ENCODE measurements at places on chromosomes 5 and 9.

DNA sequence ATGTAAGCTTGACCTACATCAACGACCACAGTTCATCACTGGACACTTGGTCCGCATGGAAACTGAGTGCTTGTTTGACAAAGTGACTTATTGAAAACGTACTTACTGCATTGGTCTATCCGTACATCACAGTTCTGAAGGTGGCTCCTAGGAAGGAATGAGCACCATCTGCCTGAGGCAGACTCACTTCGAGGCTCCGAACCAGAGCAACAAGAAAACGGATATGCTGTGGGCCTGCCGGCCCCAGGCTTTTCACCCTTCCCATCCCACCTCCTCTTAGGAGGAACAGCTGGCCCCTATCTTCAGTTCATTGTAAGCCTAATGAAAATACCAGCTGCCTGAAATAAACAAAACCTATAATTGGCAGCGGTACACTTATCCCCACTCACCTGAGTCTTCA lies 67.2 kb upstream of the TSLP start:
- DNase-seq, result no peak

DNA sequence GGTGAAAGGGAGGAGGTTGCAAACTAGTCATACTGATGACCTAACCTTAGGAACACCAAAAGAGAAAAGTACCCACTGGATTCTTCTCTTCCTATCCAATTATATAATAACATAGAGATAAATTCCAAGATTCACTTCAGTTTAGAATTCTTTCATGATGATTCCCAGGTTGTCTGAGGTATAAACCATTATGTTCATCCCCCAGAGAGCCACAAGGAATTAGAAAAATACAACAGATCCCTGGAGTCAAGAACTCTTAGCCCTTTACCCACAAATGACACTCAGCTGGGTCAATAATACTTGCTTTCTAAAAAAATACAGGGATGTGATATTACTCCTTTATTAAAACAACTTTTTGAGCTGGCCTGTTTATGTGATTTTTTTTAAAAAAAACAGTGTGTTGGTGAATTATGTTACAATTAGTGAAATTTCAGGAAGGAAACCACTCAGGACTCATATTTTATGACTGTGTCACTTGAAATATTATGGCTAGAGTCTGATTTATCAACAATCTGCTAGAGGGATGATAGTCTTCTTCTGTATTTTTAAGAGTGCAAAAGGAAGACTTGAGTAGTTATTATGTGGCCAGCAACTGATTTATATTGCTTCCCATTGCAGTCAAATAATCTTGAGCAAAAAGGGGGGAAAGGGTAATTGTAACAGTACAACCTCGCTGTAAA lies 338.2 kb downstream of the NFIB start:
- DNase-seq, result no peak

DNA sequence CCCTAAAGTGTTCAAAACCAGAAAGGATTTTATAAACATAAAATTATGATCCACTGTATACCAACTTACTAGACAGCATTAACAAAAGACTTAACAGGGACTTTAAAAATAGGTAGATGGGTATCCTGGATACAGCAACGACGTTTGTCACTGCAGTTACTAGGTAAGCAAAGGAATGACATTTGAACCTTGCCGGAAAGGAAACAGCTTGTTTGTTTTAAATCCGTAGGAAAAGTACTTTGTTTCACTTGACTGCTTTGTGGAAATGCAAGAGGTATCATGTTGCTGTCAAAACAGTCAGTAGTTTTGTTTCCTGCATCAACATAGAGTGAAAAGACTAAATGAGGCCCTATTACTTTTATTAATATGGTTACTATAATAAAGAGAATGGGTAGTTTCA lies 122.9 kb downstream of the CDC42SE2 start:
- no peak for DNase-seq

DNA sequence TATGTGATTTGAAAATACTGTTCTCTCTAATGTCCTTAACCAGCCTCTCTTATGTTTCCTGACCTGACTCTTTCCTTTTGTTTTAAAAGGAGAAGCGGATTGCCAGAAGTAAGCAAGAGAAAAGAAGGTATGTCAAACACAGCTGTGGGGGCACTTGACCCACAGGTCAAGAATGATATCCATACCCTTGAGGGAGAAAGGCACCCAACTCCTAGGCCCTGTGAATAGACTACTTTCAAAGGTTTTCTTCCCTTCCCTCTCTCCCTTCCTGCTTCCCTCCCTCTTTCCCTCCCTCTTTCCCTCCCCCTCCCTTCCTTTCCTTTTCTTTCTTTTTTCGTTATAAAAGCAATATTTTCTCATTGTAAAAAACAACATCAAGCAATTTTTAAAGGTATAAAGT lies 306.8 kb downstream of the TRPM3 start:
- no peak for DNase-seq

DNA sequence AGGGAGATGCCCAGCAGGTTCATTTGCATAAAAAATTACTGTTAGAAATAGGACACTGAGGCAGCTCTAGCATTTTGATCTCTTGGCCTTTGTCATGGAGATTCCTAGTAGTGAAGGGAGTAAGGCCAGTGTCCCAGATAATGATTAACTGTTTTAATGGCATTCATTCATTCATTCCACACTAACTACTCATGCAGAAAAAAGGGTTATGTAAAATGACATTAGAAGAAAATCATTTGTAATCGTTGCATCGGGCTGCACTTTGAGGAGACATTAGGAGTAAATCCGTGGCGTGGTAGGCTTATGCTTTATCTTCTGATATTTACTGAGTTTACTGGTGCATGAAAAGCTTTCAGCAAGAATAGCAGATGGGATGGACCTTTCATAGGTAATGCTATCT lies 82.6 kb upstream of the GRHPR start:
- DNase-seq, result no peak

GRCh38 chr9:2043243-2043642 lies 28.1 kb downstream of the SMARCA2 start:
- DNase-seq, result no peak

DNA sequence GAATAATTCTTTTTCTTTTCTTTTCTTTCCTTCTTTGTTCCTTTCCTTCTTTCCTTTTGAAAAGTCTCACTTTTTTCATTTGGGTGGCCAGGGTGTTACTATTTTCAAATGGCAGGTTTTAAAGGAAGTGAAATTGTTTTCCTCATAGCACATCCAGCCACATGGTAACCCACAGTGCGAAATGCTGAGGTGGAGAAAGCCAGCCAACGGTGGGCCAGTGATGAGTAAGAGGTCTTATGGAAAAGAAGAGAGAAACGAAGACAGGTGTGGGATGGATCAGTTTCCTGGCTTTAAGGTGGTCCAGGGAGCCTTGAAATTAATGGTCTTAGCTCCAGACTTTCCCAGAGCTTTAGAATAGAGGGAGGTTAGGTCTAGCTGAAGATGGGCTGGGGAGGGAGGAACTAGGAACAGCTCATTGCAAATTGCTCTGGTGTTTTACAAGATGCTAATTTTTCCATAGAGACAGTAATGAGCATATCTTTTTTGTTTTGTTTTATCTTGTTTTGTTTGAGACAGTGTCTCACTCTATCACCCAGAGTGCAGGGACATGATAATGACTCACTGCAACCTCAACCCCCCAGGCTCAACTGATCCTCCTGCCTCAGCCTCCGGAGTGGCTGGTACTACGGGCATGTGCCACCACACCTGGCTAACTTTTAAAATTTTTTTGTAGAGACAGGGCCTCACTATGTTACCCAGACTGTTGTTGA lies 17.8 kb downstream of the ITK start:
- no peak for DNase-seq

- peak; percentile 22 for DNase-seq
These were observed 73.4 kb downstream of the FBN2 start for GRCh38 chr5:128464596-128464995.

- DNase-seq, result no peak
These were observed 262.5 kb downstream of the NFIB start for GRCh38 chr9:14051419-14051818.

- no peak for DNase-seq
These were observed 5.5 kb downstream of the EXOSC2 start for GRCh38 chr9:130699047-130699446.

DNA sequence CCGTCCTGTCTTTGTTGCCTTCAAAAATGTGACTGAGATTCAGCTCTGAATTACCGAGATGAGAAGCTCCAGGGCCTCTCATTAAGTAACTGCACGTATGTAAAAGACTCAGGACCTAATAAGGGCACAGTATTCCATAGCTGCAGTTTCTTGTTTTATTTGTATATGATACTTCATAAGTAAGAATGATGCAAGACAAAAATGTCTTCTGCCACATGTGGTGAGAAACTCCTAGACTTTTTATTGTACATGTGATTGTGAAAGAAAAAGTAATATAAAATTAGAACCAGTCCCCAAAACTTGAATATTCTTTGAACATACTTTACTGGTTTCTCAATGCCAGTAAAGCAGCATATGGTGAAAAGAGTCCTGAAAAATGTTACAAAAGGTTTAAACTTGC lies 110.1 kb upstream of the OTULINL start:
- peak; percentile 74 for DNase-seq

- no peak for DNase-seq
These were observed 19.8 kb downstream of the C5orf22 start for GRCh38 chr5:31551878-31552277.

DNA sequence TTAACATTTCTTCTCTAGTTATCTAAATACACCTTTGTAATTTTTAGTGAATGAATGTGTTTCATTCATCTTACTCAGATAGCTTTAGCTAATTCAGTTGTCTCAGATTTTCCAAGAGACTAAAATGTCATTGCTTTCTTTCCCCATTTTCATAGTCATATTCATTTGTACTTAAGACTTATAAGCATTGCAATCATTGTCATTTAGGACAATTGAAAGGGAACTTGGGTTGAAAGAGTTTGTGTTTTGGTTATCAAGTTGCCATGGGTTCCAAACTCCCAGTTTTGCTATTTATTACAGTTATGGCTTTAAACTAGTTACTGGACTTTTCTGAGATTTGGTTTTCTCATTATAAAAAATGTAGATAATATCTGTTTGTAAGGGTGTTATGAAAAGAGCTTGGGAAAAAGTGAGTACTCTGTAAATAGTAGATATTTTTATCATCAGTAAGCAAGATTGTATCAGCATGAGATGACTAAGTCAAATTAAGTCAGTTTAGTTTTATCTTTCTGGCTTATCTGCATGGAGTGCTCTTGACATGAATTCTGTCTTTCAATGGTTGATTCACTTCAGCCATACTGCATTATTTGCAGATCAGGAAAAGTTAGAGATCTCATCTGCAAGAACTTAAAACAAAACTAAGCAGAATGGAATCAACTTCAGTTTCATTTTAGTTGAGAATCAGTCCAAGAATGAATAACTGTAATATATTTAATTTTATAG lies 107.5 kb downstream of the PBX3 start:
- DNase-seq, result no peak

DNA sequence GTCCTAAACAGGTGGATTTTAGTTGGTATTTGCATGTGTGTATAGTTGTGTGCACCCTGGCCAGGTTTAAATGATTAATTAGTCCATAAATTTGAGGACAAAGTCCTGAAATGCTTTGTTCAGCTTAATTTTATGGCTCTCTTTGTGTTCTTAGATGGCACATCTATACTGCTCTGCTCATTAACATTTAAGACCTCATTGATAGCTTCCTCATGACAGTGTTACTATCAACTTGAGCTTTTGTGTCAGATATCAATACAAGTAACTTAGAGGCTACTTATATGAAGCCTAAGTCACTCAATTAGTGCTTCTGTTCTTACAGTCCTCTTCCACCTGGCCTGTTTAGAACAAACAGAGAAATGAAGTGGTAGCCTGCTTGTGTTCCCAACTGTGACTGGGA lies 240.9 kb downstream of the TRPM3 start:
- no peak for DNase-seq

- DNase-seq, result no peak
These were observed 328.9 kb downstream of the PJA2 start for GRCh38 chr5:109080896-109081295.

DNA sequence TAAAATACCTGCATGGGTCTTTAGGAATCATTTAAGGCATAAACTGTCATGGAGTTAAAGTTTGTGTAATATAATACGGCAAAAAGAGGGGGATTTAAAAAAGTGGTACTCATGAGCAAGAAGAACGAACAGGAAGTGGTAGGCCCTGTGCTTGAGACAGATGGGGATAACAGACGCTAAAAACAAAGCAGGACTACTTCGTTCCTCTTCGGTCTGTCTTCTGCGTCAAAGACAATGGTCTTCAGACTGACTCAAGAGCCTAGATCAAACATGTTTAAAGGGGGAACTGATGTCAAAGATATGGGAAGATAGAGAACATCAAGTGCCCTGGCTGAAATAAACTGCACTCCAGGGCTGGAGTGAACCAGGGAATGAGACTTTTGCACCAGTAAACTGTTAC lies 59.8 kb upstream of the RFX3 start:
- no peak for DNase-seq

DNA sequence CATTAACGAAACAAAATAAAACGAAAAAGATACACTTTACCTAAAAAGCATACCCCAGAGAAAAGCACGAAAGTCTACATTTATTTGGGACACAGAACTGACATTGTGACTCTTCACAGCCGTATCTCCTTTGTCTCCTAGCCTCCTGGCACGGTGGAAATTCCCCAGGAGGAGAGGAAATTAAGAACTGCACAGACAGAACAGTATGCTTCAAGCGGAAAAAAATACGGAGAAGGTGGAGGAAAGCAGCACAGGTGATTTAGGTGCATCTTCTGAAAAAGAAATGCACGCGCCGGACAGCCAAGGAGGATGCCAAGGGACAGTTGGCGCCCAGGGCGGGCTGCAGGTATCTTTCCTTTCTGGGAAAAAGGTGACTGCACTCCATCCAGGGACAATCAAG lies 32.0 kb downstream of the DDX31 start:
- DNase-seq, result no peak

GRCh38 chr5:982377-983237 lies 26.0 kb upstream of the NKD2 start:
- DNase-seq, result no peak

DNA sequence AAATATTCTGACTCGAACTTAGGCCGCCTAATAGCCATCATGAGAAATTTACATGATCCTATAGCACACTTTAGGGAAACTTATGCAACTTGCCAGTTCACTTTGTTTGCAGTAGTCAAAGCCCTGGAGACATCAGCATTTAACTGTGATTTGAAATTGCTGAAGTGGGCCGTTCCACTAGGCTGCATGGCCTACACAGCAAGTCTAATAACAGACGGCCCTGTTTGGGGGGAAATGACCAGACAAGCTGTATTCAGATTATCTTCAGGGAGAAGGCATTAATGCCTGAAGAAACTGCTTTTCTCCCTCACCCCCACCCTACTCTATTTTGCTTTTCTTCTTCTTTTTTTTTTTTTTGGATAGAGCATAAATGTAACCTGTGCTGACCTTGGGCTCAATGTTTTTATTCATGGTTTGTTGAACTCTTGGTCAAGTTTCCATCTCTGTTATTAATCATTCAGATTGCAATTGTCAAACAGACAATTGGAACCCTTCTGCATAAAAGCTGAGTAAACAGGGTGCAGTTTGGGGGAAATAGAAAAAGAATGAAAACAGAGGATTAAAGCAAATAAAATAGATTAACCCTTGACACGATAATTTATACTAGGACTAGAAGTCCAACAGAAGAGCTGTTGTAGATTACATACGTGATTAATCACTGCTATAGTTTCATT lies 1928.2 kb upstream of the WWC1 start:
- DNase-seq, result no peak
